NCI-H1436 treated with DMSO at 0.1 percent for 48 hours (cell line): ENCODE measurements at places on chromosomes 3 and 15.

- DNase-seq: no peak
These were observed 12.2 kb downstream of the ROBO2 start for GRCh38 chr3:77052051-77052501.

- no peak for DNase-seq
These were observed 81.9 kb upstream of the ADPGK start for GRCh38 chr15:72865486-72865885.

DNA sequence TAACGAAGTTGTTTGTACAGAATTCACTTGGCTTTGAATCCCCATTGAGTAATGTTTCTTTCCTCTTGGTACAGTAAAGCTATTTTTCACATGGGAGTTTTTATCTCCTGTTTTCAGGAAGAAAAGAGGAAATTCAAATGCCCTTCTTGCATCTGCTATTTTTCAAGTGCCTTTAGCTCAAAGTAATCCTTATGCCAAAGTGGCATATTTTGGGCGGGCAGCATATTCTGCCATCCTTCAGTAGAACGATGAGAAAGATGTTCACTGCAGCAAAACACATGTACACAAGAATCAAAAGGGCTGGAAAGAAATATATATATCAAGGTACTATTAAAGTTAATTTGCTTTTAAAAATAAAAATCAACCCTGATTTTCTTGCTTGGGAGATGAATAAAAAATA is 5.3 kb upstream of the NSMCE3 start:
- no peak for DNase-seq

DNA sequence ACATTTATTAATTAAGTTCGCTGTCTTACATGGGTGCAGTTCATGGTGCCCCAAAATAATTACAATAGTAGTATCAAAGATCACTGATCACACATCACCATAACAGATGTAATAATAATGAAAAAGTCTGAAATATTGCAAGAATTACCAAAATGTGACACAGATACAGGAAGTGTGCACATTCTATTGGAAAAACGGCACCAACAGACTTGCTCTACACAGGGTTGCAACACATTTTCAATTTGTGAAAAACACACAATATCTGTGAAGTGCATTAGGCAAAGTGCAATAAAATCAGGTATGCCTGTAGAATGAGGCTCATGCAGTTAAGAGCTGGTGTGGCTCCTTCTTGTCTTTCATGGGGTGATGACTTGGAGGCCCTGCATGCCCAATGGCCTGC is 265.8 kb downstream of the RPLP1 start:
- no peak for DNase-seq

DNA sequence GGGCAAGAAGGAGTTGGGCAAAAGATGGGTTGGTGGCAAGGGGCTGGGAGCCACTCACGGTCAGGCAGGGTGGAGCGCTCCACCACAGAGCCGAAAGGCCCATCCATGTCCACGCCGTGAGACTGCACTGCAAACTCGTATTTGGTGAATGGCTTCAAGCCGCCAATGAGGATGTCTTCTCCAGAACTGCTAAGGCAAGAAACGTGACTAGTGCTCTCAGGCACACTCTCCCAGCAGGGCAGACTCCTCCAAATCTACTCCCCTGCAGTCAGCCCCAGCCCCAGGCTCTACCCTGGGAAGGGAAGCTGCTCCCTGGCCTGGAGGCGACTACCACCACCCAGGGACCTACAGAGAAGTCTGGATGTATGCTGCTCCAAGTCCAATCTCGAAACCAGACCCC is 11.4 kb upstream of the IGDCC3 start:
- no peak for DNase-seq

DNA sequence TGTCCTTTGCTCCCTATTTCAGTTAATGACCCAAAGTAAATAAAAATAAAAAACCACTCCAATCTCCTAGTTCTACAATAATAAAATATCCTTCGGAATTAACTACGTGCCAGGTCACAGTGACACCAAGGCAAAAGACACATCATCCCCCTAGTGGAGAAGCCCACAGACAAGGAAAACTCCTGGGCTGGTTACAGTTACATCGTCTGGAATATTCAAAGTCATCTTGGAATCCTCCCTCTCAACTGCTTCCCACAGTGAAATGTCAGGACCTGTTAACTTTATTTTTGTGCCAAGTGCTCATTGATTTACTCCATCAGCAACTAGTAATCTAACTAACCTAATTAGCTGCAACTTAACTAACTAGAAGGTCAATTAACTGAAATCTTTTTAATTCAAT is 349.3 kb downstream of the MAGI1 start:
- no peak for DNase-seq
